ENCODE measurements at places on chromosomes 5 and 9. TPM values are rescaled to one million over a fixed set of nuclear protein-coding genes. Genes with fewer than 3 reads are reported as not detected.

- DNase-seq = no peak
Observed at GRCh38 chr9:129437626-129438323, 183.1 kb downstream of the C9orf50 start.

GRCh38 chr5:139566611-139567010 lies 5.5 kb downstream of the UBE2D2 start:
- DNase-seq = no peak

GRCh38 chr5:117204926-117205869 lies 630.6 kb upstream of the SEMA6A start:
- DNase-seq = no peak

GRCh38 chr5:170216257-170216864 lies 16.4 kb upstream of the C5orf58 start:
- no peak for DNase-seq

DNA sequence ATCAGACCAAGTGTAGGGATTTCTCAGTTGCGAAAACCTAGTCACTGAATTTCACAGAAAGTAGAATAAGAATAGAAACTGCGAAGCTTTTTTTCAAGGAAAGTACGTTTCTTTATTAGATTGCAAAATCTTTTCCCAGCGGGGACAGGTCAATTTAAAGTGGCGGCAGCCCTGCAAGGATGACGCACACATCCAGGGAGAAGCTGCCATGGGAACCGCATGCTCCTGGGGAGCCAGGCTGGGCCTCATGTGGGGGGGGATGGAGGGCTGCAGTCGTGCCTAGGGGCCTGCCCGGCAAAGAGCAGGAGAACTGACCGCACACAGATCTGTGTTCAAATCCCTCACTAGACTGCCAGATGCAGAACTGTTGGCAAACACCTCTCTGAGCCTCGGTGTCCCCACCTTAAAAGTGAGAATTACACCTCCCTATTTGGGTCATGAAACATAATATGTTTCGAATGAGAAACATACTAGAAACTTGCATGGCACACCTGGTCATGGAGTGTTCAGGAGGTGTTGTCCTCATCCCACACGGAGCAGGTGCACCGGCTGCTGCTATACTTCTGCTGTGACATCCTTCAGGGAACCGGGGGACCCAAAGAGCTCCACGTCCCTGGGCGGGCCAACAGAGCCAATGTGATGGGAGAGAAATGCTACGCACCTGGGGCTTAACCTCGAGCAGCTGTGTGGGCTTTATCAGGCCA lies 127.8 kb upstream of the PHYKPL start:
- DNase-seq = peak; percentile 57

DNA sequence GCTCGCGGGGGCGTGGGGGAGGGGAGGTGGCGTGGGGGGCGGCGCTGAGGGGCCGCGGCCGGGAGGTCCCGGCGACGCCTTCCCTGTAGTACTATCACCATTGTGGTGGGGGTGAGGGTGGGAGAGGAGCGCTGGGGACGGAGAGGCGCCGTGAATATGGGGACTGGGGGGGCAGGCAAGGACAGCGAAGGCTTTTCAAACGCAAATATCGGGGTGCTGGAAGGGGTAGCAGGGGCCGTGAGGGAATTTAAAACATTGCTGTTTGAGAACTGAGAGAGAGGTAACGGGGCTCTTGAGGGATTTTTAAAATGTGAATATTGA lies 427 bp downstream of the RBM27 start:
- DNase-seq = no peak

DNA sequence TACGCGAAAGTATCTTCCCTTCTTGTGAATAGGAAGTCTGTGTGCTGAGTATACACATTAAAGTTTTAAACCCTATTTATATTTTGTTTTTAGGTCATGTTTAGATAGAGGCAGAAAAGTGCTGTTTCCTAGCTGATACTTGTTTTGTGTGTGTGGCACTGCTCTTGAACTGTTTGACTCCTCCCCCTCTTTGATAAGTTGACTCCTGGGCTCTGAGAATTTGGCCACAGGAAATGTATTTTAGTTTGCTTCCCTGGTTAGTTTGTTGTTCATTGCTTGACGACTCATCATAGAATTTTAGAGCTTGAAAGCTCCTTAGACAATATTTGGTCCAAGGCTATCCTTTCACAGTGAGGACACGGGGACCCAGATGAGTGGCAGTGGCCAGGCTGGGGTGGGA lies 2.0 kb upstream of the CDC14B start:
- no peak for DNase-seq

DNA sequence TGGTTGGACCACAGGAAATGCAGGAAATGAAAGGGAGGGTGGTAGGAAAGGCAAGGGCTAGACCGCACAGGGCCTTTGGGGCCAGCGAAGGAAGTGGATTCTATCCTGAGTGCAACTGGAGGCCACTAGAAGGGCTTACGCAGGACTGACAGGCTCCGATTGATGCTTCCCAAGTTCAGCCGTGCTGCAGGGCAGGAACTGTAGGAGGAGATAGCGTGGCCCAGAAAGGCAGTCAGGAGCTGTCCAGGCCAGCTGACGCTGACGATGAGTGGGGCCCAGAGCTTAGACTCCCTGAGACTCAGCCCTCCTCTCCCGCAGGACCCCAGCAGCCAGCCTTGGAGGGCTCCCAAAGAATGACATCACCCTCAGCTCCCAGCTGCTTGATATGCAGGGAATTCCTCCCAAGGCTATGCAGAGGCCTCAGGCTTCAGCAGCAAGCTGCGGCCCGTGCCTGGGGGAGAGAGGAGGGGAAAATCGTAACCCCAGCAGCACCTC lies 48.8 kb downstream of the KCNIP1 start:
- DNase-seq = peak; percentile 85

DNA sequence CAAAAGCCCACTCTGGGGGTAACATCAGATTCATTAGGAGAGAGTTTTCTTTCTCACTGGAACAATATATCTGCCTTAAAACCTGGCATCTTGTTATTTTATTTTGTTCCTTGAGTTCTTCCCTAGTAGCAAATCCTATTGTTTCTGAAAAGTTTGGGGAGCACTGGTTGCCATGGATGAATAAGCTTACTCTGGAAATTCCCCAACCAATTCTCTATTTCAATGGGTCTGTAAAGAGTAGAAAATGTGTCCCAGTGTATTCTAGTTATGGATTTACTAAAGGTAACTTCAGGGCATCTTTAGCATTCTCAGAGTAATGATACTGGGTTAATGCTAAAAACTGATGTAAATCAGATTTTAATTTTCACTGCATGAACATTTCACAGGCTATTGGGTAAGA lies 94.2 kb upstream of the S1PR3 start:
- no peak for DNase-seq

- no peak for DNase-seq
Observed at GRCh38 chr5:103407402-103407801, 148.8 kb downstream of the MACIR start.

DNA sequence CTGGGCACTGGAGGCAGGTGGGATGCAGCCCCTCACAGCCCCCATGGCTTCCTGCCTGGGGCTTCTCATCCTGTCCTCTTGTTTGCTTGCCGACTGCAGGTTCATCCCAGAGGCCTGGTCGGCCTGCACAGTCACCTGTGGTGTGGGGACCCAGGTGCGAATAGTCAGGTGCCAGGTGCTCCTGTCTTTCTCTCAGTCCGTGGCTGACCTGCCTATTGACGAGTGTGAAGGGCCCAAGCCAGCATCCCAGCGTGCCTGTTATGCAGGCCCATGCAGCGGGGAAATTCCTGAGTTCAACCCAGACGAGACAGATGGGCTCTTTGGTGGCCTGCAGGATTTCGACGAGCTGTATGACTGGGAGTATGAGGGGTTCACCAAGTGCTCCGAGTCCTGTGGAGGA lies 232.7 kb downstream of the ADAMTSL1 start:
- DNase-seq = no peak

GRCh38 chr9:123445981-123446610 lies 90.1 kb downstream of the CRB2 start:
- no peak for DNase-seq

GRCh38 chr5:59180515-59180914 lies 597.6 kb downstream of the RAB3C start:
- DNase-seq = no peak

DNA sequence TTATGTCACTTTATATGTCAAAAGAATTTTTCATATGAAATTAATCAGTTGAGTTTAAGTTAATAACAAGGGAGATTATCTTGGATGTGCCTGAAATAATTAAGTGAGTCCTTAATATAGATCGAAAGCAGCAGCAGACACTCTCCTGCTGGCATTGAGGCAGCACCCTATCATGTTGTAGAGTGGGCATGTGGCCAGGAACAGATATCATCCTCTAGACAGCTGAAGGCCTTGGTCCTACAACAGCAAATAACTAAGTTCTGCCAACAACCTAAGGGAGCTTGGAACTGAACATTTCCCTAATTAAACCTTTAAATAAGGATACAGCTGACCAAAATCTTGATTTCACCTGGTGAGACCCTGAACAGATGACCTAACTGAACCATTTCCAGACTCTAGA lies 25.8 kb upstream of the UGT3A1 start:
- DNase-seq = no peak

- no peak for DNase-seq
Observed at GRCh38 chr9:73073337-73074175, 78.1 kb upstream of the ANXA1 start.

- DNase-seq = no peak
Observed at GRCh38 chr5:143053780-143054179, 283.6 kb downstream of the ARHGAP26 start.

DNA sequence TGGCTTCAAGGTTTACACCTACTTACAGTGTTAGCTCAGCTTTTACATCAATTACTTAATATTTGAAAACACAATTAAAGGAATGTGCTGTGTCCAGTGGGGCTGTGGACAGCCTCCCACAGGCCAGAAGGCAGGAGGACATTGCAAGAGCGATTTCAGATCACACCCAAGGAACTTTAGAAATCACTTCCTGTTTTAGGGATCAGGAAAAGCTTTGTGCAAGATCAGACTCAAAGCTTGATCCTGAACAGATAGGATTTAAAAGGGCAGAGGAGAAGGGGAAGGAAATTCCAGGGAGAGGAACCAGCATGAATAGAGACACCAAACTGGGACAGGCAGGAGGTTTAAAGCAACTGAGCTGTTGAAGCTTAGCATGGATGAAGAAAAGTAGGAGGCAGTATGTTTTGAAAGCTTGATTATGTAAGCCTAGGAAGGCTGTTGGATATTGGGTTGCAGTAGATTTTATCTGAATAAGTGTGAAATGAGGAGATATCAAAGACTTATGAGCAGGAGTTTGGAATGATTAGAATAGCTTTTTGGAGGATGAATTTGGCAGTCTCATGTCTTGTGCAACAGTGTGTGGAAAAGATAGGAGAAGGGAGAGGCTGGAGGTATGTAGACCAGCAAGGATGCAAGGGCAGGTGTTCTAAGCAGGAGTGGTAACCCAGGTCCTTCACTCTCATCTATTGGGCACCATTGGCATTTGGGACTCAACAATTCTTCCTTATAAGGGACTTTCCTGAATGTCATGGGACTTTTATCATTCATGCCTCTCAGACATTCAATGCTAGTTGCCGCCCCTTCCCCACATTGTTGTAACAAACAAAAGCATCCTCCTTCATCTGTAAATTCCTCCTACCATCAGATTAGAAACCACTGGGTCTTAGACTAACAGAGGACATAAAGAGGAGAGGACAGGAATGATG lies 123.5 kb downstream of the TARS1 start:
- no peak for DNase-seq

DNA sequence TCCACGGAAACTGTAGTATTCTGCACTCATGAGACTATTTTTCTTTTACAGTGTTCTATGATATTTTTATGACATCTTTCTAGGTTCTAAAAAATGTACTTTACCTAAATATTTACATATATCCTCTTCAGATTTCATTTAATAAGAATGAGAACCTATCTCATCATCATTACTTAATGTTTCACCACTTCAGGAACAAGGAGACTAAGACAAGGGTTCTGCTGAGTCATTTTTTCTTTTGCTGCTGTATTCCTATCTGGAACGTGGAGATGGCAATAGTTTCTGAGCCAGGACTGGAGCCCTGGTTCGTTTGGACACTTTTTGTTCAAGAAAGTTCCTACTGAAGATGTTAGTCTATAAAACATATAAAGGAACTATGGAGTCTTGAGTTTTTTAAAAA lies 258.2 kb upstream of the MAP3K1 start:
- DNase-seq = no peak

DNA sequence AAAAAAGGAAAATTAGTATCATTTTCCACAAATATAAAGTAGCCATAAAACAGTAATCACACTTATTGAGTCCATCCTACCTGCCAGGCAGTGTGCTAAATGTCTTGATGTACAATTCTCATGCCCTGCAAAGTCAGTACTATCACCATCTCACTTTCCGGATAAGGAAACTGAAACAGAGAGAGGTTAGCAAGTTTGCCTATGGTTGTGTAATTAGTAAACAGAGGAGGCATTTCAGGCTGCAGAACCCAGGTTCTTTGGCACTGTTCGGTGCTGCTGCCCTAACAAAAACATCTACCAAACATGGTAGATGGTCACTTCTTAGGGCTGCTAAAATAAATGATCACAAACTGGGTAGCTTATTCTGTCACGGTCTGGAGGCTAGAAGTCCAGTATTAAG lies 22.6 kb downstream of the PLAC8L1 start:
- no peak for DNase-seq

GRCh38 chr9:105083256-105083655 lies 155.3 kb upstream of the ABCA1 start:
- DNase-seq = no peak

DNA sequence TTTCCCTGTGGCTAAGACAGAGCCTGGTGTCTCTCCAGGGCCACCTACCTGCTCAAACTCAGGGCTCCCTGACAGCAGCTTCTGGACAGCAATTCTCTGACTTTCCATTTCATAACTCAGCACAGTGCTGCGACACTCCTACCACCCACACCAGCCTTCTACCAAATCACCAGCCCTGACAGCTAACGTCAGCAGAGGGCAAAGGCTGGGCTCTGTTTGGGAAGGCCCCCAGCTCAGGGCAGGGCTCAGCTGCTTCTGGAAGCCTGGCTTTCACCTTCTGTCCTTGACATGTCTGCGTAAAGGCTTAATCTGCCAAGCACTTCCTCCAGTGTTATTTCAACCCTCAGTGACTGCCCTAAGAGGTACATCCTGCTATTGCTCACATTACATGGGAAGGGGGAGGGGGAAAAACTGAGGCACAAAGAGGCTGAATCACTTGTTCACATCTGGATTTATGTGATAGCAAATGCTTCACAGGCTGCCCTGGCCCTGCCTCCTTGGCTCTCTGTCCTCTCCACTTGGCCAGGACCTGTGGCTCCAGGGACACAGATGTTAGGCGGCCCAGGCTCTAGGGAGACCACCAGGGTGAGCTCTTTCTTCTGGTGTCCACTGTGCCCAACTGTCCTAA lies 102.5 kb upstream of the PANK3 start:
- DNase-seq = no peak

GRAMD2B gene
- 45.5 TPM for total RNA-seq

OTP gene
- total RNA-seq = not detected

ANKRD18B gene
- total RNA-seq = not detected

SAXO1 gene
- not detected for total RNA-seq

LHFPL2 gene
- total RNA-seq = 10.1 TPM

CDH9 gene
- not detected for total RNA-seq

HBEGF gene
- 60.1 TPM for total RNA-seq

LARP1 gene
- 164 TPM for total RNA-seq

ROR2 gene
- total RNA-seq = 0.37 TPM

SLC46A2 gene
- not detected for total RNA-seq

SELENOP gene
- total RNA-seq = 323 TPM

C9orf153 gene
- total RNA-seq = 0.21 TPM
